ENCODE measurements at places on chromosomes 5 and 9.

- no peak for DNase-seq
These were observed 3.2 kb upstream of the SLC22A4 start for GRCh38 chr5:132291026-132291425.

DNA sequence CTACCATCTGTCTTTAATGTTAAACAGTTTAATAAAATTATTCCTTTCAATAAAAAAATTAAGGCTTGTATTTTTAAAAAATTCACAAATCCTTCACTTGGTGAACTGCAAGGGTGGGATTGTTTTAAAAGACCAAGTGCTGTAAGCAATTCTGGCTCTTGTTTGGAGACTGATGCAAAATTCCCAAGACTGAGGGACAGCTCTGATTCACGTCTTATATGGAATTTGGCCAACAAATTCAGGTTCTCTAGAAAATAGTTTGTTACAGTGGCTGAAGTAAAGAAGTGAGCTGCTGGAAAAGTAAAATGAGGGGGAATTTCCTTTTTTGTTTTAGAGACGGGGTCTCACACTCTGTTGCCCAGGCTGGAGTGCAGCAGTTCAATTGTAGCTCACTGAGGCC is 58.3 kb downstream of the PRELID2 start:
- no peak for DNase-seq

GRCh38 chr5:38556088-38556598 is 303 bp downstream of the LIFR start:
- DNase-seq, result no peak

DNA sequence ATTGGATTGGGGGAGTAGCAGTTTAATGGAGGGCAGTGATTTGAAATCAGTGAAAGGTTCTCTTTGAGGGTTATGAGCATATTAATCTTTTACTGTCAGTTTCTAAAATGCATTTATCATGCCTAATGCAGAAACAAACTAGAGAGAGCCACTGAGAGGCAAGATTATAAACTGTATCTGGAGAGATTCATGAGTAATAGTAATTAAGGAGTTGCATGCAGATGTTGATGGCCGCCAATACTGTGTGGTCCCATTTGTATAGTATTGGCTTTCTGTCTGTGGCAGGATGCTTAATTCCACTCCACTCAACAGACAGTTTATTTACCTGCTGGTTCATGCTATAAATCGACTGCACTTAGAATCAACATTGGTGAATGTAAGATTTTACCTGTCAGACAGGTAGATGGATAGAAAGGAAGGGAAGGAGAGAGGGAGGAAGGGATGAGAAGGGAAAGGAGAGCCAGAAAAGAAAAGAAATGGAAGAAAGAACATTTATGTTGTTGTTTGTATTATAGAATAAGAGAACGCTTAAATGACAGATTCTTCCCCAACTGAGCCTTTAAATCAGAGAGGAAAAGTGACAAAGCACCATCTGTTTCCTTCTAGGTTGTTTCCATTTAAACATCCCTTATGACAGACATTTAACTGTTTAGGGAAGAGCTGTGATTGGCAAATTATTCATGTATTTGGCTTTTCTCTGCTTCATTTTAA is 146.5 kb downstream of the PAM start:
- no peak for DNase-seq

- DNase-seq, result no peak
These were observed 118.6 kb downstream of the ZSWIM6 start for GRCh38 chr5:61450493-61451279.

DNA sequence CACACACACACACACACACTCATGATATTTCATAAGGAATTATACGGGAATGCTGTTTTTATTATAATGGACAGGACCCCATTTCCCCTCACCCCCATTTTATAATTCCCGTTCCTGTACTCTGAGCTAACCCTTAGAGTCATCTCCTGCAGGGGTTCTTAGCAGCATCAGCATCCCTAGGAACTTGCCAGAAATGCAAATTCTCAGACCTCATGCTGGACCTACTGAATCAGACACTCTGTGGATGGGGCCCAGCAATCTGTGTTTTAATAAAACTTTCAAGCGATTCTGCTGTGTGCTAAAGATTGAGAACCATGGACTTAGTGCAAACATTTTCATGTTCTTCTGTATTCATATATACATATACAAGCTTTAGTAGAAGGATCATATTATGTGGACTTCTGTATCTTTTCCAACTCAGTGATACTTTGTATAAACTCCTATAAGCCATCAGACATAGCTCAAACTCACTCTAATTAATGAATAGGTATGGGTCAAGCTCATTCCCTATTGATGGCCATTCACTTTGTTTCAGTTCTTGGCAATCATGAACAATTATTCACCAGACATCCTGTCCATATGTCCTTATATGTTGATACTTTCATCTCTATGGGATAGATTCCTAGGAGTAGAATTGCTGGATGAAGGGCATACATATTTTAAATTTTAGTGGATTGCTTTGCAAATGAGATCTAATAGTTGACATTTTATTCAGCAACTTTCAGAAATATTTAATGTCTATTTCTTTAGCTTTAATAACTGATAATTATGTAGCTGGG is 65.5 kb downstream of the ARHGEF28 start:
- no peak for DNase-seq

DNA sequence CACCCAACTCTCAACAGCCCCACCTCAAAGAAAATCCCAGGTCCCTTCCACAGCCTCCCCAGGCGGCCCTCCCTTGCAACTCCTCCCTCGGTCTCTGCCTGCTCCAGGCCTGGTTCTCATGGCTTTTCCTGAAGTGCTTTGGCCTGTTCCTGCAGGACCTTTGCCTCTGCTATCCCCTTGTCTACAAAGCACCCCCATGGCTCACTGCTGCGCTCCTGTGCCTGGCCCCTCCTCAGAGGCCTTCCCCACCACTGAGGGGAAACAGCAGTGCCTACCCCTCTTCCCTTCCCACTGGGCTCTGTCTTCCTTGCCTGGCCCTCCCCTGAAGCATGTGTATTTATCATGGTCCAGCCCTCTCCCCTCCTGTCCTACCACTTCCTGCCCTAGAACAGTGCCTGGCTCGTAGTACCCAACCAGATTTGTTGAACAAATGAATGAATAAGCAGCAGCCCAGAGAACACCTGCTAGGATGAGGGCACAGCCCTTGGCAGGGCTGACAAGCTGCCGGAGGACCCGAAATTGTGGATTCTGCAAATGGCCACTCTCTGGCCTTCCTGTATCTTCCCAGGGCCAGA is 68.6 kb upstream of the LRRTM2 start:
- DNase-seq, result no peak

GRCh38 chr5:67731886-67732285 is 483.7 kb upstream of the PIK3R1 start:
- no peak for DNase-seq

DNA sequence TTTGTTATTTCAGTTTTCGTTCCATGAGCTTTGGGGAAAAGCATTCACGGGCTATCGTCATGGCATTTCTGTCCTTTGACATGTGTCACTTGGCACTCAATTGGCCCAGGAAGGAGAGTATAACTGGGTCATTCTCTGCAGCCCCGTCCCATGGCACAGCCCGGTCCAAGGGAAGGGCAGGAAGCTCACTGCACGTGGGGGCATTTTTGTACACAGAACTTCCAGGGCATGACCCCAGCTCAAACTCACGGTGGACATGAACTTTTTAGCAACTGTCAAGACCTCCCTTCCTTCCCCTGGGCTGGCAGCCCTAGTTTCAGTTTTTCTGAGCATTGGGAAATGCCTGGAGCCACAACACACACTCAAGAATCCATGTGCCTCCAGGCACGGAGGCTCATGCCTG is 161.6 kb upstream of the PANK3 start:
- no peak for DNase-seq

DNA sequence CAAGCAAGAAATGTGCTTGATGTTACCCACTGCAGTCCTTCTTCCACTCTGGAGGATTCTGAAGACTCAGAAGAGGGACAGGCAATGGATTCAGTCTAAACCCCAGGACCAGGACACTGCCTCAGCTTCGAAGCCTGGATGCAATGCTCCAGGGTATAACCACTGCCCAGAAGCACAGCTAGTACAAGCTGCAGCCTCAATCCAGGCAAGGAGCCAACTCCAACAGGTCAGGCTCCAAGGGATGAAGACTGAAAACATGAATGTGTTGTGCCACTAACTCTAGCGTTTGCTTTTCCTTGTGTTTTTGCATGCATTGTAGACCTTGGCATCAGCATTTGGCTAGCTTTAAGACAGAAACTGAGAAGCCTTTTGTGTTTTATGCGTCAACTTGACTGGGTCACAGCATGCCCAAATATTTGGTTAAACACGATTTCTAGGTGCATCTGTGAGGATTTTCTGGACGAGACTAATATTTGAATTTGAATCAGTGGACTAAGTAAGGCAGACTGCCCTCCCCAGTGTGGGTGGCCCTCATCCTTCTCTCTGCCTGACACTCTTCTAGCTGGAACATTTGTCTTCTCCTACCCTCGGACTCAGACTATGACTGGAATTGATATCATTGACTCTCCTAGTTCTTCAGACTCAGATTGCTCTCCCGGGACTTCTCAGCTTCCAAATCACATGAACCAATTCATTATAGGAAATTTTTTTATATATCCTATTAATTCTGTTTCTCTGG is 20.5 kb upstream of the GPX3 start:
- no peak for DNase-seq

GRCh38 chr9:122236681-122237080 is 7.9 kb upstream of the LHX6 start:
- no peak for DNase-seq

DNA sequence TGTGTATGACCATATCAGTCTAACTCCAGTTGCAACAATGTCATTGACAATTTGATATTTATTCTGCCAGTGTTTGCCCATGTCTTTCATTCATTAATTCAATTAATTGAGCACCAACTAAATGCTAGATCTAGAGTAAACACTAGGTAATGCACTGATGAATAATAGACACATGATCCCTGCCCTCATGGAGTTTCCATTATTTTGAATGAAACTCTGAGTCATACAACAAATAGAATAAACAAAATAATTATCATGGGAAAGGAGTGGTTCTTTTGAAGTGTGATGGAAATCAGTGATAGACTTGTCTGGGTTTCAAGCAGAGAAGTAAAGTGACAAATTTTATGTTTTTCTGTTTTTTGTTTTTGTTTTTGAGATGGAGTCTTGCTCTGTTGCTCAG is 4.6 kb downstream of the ARHGEF37 start:
- no peak for DNase-seq

GRCh38 chr5:143245929-143246561 is 157.4 kb downstream of the NR3C1 start:
- no peak for DNase-seq

DNA sequence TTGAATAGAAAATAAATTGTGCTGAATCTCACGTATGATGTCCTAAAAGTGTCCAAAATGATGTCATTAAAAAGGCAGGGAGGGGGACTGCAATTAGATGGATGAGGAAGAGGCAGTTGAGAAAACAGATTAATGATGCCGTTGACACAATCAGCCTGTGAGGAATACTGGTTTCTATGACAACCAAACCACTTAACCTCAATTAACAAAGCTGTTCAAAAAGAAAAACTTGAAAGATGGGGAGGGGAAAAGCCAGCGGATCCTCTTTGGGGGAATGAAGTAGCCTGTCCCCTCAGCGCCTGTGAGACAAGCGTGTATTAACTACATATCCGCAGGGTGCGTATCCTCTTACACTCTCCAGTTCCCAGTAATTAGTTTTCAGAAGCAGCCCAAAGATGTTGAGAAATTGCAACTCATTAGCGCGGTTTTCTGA is 160.7 kb downstream of the TTC39B start:
- no peak for DNase-seq

DNA sequence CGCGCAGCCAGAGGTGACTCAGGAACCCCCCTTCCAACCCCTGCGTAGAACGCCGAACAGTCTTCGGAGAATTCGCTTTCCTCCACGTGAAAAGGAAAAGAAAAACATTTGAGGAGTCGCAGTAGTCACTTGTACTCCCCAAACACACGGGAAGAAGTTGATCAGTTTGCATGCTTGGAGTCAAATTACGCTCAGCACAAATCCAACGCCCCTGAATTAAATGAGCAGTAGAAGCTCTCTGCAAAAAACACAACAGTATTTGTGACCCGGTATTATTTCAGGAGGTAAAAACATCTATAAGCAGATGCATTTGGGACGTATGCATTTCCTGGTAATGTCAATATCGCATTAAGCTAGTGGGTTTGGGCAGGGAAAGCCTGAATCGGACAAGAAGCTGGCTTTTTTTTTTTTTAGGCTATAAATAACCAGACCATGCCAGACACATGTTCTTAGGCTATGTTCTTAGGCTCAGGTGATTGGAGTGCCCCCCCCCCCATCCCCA is 854 bp upstream of the ARL15 start:
- no peak for DNase-seq

GRCh38 chr9:106696804-106697203 is 166.2 kb upstream of the ZNF462 start:
- no peak for DNase-seq
